Anterior cingulate cortex (tissue), 58 donors: ENCODE measurements at places on chromosomes 2 and 18.

DNA sequence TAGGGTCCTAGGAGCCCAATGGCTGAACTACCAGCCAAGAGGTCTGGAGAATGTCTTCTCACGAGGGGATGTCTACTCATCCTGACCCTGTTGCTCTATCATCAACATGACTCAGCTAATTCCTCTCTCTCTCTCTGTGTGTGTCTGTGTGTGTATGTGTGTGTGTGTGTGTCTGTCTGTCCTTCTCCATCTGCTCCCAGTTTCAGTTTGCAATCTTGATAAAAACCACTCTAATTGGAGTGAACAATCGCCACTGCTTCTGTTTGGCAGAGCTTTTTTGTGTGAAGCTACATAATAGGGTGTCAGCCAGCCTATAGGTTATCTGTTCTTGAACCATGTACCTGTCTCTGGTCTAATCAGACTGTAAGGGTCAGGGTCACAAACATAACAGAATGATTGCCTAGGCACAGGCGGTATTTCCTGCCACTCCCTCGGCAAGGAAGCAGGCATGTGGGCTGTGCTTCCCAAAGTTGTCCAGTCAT is 219.8 kb downstream of the SH3BP4 start:
- DNase-seq: no peak

DNA sequence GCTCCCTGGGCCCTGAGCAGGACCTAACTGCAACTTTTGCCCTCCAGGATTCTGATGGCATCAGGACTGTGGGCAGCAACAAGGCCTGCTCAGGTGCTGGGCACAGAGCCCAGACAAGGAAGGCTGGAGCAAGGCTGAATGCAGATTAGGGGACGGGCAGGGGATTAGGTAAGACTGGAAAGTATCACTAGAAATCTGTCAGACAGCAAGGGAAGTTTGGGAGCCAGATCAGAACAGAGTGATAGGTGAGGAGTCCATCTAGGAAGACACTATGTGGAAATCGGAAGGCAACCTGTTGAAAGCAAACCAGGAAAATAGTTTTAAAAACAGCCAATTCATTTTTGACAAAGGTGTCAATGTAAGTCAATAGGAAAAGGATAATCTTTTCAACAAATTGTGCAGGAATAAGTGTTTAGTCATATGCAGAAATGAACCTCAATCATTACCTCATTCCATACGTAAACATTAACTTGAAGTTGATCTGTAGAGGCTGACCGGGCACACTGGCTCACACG is 56.4 kb upstream of the STPG4 start:
- DNase-seq: no peak

- DNase-seq: no peak
Observed at GRCh38 chr18:31783059-31783458, 22.4 kb upstream of the SLC25A52 start.

- no peak for DNase-seq
Observed at GRCh38 chr2:85705680-85706039, 11.5 kb downstream of the GNLY start.

GRCh38 chr2:171514908-171515582 is 7.2 kb upstream of the CYBRD1 start:
- no peak for DNase-seq

GRCh38 chr2:240134956-240135520 is 1.1 kb downstream of the COPS9 start:
- DNase-seq: no peak

GRCh38 chr2:217421834-217422233 is 562.0 kb upstream of the TNP1 start:
- no peak for DNase-seq
